ENCODE measurements at places on chromosomes 16 and 17.
A peak's percentile ranks its signal among the peaks of the same experiment; 100 is the strongest.

GRCh38 chr16:52729731-52730130 is 182.8 kb upstream of the TOX3 start:
- DNase-seq = no peak

- no peak for DNase-seq
Observed at GRCh38 chr16:83623892-83624291, 183.9 kb upstream of the HSBP1 start.

GRCh38 chr16:2883458-2883908 is 468 bp downstream of the FLYWCH2 start:
- peak; percentile 29 for DNase-seq

- DNase-seq = no peak
Observed at GRCh38 chr17:16275024-16275423, 58.0 kb downstream of the PIGL start.

DNA sequence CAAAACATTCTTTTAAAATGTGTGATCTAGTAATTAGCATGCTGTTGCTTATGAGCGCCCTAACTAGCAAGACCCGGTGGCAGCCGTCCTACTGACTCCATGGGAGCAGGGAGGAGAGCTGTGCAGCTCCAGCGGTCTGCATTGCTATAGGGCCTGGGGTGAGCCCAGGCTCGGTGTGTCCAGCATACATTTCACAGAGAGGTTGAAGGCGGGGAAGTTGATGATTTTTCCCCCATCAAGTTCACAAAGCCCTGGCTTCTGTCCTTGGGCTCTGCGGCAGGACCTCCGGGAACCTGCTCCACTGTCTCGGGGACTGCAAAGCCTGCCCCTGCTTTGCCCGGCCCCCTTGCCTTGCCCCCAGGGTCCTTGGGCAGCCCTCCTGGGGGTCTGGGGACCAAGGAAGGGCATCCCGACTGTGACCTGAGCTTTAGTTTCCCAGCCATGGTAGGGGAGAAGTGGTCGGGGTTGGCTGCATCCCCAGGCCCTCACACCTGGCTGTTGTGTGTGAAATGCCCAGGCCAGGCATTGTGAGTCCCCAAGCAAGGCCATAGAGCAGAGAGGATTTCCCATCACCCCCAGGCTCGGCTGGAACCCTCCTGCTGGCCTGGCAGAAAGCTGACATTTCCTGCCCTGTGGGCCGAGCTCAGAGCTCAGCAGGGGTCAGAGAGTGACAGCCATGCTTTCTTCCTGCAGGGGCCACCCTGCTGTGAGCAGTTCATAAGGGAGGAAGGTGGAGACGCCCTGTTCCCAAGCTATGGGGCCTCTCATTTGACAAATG is 24.8 kb downstream of the KCNJ12 start:
- no peak for DNase-seq

DNA sequence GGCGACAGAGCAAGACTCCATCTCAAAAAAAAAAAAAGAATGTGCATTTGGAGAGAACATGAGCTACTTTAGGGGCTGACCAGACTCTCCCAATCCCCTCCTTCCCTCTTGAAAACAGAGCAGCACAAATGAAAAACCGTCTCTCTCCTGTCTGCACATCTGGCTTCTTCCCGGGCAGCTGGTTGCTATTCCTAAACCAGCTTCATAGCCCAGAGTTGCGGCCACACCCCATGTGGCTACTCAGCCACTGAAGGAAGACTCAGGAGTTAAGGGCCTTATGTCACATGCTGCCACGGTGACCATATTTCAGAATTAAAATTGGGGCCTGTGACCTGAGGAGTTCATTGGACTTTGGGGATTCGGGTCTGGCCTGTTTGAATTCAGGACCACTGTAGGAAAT is 48.3 kb downstream of the KATNIP start:
- no peak for DNase-seq

DNA sequence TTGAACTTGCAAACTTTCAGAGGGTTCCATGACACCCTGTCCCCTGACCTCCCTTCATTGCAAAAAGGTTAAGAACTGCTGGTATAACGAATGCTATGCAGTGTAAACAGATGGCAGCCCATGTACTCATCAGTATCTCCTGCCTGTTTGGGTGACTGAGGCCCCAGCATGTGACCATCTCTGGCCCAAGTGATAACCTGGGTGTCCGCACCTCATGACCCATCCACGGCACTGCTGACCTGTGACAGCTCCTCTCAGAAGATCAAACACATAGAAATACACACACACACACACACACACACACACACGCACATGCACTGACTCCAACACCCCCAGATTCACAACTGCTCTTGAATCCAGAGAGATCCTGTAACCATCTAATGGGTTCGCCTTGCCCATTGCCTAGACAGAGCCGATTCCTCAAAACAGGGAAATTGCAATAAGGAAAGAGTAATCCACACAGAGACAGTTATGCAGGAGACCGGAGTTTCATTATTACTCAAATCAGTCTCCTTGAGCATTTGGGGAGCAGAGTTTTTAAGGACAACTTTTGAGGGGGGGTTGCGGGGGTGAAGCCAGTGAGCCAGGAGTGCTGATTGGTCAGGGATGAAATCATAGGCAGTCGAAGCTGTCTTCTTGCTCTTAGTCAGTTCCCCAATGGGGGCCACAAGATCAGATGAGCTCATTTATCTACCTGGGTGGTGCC is 11.3 kb upstream of the PHOSPHO1 start:
- no peak for DNase-seq

- no peak for DNase-seq
Observed at GRCh38 chr16:88338111-88338510, 44.6 kb upstream of the ZNF469 start.

DNA sequence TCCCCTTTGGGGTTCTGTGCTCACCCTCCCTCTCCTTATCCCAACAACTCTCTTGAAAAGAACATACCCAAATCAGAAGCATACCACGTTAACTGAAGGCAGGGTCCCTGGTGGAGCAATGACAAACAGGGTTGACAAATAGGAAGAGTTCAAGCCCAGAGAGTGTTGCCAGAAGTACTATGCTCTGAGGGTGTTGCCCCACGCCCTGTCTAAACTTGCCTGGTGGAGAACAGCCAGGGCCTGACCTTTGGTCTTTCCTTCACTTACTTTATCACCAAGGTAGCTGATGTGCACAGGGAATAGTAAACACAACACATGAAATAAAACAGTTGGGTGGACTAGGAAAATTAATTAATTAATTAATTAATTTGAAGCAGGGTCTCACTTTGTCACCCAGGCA is 23.3 kb downstream of the ZNF75A start:
- DNase-seq = no peak

DNA sequence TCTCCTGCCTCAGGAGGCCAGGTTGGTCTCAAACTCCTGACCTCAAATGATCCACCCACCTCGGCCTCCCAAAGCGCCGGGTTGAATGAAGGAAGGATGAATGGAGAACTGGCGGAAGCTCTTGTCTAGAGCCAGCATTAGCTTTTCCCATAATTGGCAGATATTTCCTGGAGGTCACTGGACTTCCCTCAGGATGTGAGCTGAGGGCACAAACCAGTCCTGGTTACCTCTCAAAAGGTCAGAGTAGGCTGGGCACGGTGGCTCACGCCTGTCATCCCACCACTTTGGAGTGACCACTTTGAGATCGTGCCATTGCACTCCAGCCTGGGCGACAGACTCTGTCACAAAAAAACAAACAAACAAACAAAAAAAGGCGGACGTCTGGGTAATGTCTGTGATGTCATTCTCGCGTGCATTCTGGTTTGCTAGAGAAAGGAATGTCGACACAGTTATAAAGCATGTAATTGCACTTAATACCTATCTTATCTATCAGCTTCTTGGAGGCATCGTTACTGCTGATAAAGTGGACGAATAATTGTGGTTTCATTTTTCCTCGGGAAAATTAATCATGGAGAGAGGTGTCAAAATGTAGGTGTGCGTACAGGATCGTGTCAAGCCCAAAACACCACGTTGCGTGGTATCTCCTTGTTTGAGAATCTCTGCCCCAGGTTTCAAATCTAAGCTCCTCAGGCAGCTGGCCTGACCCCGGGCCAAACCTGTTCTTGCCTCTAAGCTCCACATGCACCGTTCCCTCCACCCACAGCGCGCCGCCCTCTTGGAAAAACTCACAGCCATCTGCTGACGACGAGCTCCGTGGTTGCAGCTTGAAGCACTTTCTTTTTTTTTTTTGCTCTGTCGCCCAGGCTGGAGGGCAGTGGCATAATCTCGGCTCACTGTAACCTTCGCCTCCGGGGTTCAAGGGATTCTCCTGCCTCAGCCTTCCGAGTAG is 6.4 kb upstream of the CRK start:
- DNase-seq = no peak

GRCh38 chr16:55508941-55509931 is at the start of gene LPCAT2:
Gene LPCAT2, plus strand, starts transcription at chr16:55509072. Its CDS starts 110 bp downstream, at chr16:55509182.
- peak; percentile 94 for DNase-seq

DNA sequence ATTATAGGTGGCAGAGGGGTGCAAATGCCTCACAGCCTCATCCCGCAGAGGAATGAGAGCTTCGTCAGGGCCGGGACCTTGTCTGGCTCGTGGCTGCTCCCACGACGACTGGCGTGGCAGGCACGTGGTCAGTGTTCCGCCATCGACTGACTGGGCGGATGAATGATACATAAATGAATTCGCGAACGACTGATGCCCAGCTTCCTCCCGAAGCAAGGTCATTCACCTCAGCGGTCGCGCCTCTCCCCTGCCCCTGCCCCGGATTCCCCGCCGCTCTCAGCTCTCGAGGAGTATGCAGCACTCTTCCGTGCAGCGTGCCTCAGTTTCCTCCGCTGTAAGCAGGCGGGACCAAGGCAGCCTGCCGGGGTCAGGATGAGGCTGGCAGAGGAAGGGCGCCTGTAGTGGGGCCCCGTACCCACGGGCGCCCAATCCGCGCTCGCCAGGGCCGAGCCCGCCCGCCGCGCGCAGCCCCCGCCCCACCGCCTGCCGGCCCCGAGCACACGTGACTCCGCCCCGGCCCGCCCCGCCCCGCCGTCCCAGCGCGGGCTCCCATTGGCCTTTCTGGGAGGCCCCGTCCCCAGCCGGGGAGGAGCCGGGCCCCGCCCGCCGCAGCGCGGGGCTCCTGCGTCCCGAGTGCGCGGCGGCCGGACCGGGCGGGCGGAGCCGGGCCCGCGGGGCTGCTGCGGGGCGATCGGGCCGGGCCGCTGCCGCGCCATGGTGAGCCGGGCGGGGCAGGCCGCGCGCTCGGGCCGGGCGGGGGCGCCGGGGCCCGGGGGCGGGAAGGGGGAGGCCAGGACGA is at the start of gene SNN:
TSS of gene SNN (plus strand) at position 632 of the 799 bp plus-strand sequence. CDS start 7,605 bp downstream, outside the sequence.
- peak; percentile 100 for DNase-seq

DNA sequence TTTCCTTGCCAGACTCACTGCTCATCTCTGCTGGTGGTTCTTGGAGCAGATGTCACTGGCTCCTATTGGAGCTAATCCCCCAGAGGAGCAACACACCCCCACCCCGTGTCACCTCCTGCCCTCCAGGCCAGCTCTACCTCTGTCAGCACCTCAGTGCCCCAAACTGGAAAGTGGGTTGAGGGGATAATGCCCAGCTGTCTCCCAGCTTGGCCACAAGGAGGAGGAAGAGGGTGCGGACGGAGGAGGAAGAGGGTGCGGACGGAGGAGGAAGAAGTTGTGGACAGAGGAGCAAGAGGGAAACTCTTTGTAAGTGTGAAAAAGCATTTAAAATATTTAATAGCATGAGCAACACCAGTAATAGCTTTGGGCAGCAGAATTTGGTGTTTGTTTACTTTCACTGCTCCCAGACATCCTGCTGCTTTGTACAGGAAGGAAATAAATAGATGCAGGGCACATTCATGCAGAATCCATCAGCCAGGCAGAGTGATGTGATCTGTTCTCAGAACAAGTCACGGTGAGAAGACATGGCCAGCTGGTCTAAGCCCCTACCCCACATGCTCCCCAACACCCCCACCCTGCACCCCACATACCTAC is 82.5 kb downstream of the C17orf67 start:
- DNase-seq = no peak

- no peak for DNase-seq
Observed at GRCh38 chr16:56047307-56048234, 143.7 kb upstream of the GNAO1 start.

- DNase-seq = no peak
Observed at GRCh38 chr17:2795441-2796163, 636 bp upstream of the RAP1GAP2 start.
